ENCODE measurements at places on chromosomes 13 and 19.

DNA sequence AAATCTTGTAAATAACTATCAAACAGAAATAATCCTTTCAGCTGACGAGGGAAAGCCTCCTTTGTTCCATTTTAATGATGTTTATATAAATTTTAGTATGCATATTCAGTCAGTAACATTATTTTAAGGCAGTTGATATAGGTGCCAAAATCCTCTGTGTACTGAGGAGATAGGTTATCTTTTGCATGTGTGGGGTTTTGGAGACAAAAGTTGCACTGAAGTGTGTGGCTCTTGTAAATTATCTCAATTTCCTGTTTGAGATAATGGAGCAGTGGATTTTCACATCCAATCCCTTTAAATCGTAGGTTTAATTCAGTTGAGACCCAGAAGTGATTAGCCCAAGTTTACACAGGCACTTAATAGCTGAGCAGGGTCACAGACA, 106.6 kb downstream of the RGCC start:
- no peak for DNase-seq

GRCh38 chr19:7914099-7914498, 531 bp upstream of the TGFBR3L start:
- DNase-seq, result no peak

- DNase-seq, result no peak
Observed at GRCh38 chr13:67090856-67091255, 139.3 kb downstream of the PCDH9 start.

GRCh38 chr19:21680671-21681070, 86.7 kb downstream of the ZNF100 start:
- no peak for DNase-seq

DNA sequence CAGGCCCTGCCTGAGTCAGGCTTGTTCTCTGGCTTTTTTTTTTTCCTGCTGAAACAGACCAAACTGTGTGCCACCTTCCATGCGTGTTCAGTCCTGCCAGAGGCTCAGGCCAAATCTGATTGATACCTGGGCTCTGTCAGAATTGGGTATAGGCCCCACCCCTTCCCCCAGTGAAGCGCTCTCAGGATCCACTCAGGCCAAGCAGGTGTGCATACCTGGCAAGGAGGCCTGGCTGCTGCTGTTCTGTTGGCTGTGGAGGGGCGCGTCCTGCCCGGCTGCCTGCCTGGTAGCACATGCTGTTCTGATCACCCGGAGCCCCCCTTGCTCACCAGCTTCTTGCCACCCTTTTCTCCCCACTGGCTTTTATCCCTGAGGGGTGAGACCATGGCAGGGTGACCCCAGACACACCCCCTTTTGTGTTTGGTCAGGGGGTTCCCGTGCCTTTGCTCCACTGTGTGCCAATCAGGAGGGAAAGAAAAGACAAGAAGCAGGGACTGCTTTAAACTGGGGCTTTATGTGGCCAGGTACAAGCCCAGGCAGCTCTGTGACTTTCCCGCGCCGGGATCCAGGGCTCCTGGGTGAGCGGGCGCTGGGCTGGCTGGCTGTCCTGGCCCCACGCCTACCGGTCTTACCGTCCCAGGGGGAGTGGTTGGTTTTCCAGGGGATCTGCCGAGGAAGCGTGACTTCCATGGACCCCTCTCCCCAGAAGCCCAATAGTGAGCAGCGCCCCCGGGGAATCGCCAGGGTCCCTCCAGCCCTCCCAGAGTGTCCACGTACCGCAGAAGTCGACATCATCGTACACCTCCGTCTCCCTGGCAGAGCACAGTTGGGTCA, 12.7 kb downstream of the PRAM1 start:
- no peak for DNase-seq

- no peak for DNase-seq
Observed at GRCh38 chr13:61575973-61576372, 160.3 kb upstream of the PCDH20 start.

GRCh38 chr13:55159765-55160164, 1981.0 kb upstream of the PRR20A start:
- DNase-seq, result no peak

All from AG20443 (cell line).